ENCODE measurements at places on chromosomes 7 and 10.
A peak's percentile ranks its signal among the peaks of the same experiment; 100 is the strongest.

DNA sequence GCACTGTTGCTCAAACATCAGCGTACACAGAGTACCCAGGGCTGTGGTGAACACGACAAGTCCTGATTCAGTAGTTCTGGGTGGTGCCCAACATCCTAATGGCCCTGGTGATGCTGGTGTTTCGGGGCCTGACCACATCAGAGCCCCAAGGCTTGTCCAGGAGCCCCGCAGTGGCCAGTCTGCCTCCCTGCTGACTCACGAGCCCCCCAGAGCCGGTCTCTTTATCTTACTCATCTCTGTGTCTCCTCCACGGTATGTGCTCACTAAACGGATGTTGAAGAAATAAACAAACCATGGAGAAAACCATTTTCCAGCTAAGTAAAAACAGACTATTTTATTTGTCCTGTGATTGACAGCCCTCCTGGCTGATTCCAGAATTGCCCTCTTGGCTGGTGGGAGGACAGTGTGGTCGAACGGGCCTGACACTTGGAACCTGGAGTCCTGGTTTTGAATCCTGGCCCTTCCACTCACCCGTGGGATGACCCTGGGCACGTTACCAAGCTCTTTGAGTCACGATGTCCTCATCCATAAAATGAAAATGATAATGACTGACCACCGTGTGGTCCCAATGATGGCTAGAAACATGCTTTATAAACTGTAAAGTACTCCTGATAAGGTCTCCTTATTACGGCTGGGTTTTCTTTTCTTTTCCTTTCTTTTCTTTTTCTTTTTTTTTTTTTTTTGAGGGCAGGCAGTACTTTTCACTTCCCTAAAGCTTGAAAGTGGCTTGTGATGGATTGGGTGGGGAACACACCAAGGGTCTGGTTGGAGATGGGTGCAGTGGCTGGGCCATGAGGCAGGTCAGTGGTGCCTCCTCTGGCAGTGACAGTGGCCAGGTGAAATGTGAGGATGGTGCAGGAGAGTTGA is 5.7 kb downstream of the HIP1 start:
- DNase-seq: no peak

DNA sequence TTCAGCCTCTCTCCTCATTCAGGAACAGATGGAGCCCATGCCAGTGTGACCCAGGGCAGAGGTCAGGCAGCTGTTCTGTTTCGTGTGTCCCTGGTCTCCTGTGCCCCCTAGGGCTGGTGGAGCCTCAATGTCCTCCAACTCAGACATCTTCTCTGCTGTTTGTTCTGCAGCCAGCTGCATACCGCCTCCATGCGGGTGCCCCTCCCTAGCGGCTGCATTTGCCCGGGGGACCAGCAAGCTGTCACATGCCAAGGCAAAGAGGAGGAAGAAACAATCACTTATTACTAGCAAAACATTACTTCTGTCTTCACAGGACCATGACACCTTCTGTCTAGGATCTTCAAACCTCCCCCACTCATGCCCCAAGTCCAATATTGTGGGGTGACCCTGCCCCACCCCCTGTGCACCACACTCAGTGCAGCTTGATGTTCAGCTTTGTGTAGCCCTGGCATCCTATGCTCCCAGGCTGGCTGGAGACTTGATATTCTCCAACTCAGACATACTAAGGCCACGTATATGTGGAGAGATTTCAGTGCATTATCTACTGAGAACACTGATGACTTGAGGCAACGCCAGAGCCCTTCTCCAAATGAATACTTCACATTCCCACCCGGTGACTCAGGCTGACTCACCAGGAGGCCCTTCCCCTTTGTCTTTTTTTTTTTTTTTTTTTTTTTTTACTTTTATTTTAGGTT is 188.9 kb downstream of the SKIDA1 start:
- no peak for DNase-seq

GRCh38 chr7:26398427-26398755 is 106.7 kb downstream of the SNX10 start:
- peak; percentile 39 for DNase-seq

DNA sequence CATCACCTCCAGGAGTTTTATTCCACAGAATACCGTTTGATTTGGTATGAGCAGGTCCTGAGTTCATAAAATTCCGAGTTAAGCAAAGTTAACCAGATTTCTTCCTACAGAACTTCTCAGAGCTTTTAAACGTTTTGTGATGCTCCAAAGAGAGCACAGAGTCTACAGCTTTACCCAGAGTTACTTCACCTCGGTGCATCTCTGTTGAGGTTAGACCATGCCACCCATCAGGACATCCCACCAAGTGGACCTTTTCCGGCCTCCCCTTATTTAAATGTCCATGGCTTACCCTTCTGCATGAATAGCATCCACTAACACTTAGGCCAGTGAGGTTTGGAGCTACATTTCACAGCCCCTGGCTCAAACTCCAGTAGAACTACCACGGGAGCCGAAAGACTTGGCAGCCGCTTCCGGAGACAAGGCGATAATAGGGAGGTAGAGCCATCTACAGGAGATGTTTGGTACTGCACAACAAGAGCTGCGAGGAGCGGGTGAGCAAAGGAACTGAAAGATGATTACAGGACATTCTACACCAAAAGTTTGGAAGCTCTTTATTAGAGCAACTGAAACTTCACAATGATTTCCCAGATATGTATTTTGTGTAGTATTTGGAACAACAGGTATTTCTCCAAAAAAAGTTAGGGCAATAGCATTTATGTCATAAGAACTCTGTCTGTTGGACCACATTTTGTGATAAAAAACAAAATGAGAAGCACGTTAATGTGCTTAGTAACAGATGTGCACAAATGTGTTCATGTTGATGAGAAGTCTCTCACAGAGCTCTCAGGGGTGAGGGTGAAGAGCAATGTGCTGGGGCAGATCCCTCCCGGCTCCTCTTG is 174.7 kb downstream of the HERPUD2 start:
- peak; percentile 17 for DNase-seq

- DNase-seq: no peak
Observed at GRCh38 chr10:117818721-117819120, 228.0 kb downstream of the RAB11FIP2 start.

DNA sequence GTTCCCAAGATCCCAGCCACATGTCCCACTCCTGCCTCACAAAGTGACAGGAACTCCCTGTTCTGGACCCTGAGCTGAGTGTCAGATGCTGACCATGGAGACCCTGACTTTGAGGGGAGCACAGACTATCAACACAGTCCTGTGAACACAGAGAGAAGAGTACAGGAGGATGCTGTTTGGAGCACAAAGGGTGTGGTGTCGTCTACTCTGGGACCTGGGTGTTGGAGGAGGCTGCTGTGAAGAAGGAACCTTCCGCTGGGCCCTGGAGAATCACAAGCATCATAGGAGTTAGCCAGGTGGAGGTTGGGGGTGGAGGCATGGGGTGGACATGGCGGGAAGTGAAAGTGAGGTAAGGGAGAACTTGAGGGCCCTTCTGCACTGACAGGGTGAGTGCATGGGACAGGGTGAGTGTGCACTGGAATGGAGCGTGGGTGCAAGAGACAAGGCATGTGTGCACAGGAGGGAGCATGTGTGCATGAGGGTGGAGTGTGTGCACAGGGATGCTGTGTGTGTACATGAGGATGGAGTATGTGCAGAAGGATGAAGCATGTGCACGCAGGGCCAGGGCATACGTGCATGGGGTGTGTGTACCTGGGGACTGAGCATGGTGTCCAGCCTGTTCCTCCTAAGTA is 70.7 kb upstream of the ANTXRL start:
- no peak for DNase-seq

GRCh38 chr10:132313305-132313704 is 5.6 kb upstream of the STK32C start:
- DNase-seq: no peak

GRCh38 chr10:73205890-73206289 is 38.0 kb downstream of the FAM149B1 start:
- DNase-seq: no peak

- no peak for DNase-seq
Observed at GRCh38 chr10:36003031-36003600, 361.0 kb upstream of the FZD8 start.

GRCh38 chr10:27564398-27564797 is 60.3 kb downstream of the RAB18 start:
- DNase-seq: no peak

- no peak for DNase-seq
Observed at GRCh38 chr10:124997771-124998623, 56.1 kb downstream of the ZRANB1 start.

DNA sequence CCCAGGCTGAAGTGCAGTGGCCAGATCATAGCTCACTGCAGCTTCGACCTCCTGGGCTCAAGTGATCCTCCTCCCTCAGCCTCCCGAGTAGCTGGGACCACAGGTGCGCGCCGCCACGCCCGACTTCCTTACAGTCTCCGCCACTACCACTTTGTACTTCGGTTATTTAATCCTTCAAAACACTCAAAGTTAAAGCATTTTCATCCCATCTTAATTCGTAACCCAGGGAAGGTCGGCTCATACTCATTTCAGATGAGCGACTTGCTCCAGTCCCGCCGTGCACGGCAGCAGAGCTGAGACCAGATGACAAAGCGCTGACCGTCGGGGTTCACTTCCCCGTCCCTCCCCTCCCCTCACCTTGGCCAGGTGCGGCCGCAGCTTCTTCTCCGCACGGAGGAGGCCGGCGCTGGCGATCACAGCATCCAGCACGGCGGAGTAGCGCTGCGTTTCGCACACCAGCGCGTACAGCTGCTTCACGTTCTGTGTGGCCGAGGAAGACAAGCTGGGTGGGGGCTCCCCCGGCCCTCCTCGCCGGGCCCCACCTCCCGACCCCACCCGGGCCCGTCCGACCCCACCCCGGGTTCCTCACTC is 457 bp downstream of the NSUN5 start:
- DNase-seq: no peak

- DNase-seq: no peak
Observed at GRCh38 chr10:71234004-71234894, 21.9 kb downstream of the UNC5B start.

GRCh38 chr7:139033346-139034114 is 2.3 kb downstream of the ZC3HAV1L start:
- no peak for DNase-seq

DNA sequence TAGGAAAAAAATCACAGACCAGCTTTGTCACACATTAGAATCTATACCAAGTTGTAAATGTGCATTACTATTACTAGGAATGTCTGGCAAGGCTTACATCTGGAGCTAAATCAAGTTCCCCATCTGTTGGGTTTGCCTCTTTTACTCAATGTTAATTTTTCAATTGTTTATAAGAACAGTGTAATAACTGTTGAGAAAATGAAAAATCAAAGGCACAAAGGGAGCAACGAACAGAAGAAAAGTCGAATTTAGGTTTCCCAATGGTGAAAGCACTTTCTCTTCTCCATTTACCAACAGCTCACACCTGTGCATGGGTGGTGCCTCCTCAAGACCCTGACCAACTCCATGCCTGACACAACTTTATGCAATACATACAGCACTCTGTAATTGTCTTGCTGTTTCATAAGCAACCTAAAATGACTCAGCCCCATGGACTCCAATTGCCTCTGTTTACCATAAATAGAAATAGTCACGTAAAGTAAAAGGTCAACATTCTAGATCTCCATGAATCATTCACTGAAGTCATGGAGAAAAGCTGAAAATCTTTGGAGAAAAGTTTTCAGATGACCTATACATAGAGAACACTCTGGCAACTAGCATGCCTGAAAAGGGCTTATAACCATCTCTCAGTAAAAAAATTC is 95.5 kb upstream of the KCNIP2 start:
- no peak for DNase-seq

DNA sequence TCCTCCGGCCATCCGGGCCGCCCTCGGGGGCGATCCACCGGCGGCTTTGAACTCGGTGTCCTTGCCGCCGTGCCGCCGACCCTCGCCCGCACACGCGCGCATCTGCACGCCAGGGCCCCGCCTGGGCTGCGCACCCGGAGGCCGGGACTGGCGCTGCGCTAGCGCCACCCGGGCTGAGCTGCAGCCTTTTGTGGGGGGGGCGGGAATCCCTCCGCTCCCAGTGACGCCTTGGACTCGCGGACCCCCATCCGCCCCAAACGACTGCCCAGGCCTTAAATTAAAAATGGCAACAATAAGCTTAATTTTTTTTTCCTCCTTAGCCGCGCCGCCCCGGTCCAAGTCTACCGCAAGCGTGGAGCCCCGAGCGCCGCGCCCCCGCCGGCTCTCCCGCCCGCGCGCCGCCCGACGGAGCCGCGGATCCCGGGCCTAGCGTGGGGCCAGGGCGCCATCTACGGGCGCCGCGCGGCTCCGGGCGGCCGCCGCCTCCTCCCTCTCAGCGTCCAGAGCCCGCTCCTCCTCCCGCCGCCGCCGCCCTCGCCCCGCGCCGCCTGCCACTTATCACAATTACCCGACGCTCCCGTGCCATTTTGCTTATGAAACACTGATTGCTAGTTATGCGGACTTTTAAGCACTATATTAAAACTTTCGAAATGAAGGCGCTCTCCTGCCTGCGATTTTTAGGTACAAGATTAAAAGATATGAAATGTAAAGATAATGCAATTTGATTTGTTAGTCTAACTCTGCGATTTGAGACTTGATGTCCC is 7.5 kb upstream of the EBF3 start:
- DNase-seq: no peak

- DNase-seq: no peak
Observed at GRCh38 chr7:47600199-47601118, 18.5 kb upstream of the TNS3 start.

GRCh38 chr10:3482200-3482993 is 302.6 kb downstream of the KLF6 start:
- peak; percentile 18 for DNase-seq

- DNase-seq: no peak
Observed at GRCh38 chr10:44809647-44810046, 101.5 kb upstream of the TMEM72 start.

- no peak for DNase-seq
Observed at GRCh38 chr7:71130031-71130679, 1.8 kb upstream of the GALNT17 start.

GRCh38 chr7:120724955-120725354 is 133.0 kb downstream of the TSPAN12 start:
- no peak for DNase-seq

- no peak for DNase-seq
Observed at GRCh38 chr10:71962901-71963300, 1.3 kb upstream of the CHST3 start.

DNA sequence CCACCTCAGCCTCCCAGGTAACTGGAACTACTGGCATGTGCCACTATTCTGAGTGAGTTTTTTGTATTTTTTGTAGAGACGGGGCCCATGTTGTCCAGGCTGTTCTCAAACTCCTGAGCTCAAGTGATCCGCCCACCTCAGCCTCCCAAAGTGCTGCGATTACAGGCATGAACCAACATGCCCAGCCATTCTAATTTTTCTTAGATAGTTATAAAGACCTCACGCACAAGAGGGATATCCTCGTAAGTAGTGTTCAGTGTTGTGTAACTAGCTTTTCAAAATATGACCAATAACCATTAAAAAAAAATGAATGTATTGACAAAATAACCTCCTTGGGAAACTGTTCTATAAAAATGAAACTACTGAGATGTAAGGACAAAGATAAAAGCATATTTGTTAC is 90.5 kb upstream of the FERD3L start:
- no peak for DNase-seq
